Head of caudate nucleus (tissue), 42 donors: ENCODE measurements at places on chromosomes 4 and X.

DNA sequence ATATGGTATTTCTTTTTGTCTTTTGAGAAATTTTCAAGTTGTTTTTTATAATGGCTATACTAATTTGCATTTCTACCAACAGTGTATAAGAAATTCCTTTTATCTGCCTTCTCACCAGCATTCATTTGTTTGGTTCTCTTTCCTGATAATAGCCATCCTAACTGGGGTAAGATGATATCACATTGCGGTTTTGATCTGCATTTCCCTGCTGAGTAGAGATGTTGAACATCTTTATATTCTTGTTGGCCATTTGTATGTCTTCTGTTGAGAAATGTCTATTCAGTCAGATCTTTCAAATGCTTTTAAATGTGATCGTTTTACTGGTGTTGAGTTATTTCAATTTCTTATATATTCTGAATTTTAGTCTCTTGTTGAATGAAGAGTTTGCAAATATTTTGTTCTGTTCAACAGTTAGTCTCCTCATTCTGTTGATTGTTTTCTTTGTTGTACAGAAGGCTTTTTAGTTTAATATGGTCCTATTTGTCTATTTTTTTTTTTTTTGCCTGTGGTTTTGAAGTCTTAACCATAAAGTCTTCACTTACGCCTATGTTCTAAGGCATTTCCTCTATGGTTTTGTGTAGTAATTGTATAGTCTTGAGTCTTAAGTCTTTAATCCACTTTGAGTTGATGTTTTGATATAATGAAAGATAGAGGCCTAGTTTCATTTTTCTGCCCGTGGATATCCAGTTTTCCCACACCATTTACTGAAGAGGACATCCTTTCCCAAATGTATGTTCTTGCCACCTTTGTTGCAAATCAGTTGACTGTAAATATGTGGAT is 1566.9 kb downstream of the STIM2 start:
- no peak for DNase-seq

GRCh38 chrX:110743679-110744340 is 51.8 kb downstream of the CHRDL1 start:
- DNase-seq: no peak

- DNase-seq: no peak
Observed at GRCh38 chr4:157291071-157291470, 70.5 kb downstream of the GRIA2 start.

GRCh38 chr4:16827794-16828724 is 70.4 kb downstream of the LDB2 start:
- no peak for DNase-seq

GRCh38 chr4:32697281-32697814 is 1977.2 kb downstream of the PCDH7 start:
- no peak for DNase-seq
